Nephron progenitor cell (in vitro differentiated cells): ENCODE measurements at places on chromosomes 1 and 21.

DNA sequence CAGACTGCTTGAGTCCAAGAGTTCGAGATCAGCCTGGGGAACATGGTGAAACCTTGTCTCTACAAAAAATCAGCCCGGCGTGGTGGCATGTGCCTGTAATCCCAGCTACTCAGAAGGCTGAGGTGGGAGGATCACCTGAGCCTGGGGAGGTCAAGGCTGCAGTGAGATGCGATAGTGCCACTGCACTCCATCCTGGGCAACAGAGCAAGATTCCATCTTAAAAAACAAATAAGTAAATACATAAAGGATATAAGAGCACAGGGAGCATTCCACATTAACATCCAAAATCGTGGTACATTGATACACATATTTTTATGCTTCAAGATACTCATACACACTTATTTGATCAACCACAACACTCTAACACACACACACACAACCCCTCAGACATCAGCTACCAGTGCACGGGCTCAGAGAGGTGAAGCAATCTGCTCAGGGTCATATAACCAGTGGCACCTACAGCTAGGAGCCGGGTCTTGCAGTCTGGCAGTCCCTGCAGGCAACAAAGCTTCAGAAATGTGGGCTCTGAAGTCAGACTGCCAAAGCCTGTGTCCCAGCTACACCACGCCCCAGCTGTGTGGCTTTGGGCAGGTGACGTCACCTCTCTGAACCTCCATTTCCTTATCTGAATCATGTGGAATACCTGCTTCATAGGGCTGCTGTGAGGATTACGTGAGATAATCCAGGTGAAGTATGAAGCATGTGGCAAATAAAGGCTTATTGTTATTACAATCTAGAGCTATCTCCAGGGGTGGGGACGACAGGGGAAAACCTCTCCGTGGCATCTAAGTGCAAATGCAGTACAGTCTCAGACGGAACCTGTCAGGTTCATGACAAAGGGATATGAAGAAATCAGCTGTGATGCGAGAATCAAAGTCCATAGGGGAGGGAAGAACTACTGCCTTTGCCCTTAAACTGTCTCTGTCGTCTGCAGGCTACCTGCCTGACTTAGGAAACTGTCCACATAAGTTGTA lies 4.8 kb upstream of the CRYBG2 start:
- no peak for DNase-seq

- no peak for DNase-seq
Observed at GRCh38 chr1:100452641-100453040, 85.3 kb upstream of the GPR88 start.

DNA sequence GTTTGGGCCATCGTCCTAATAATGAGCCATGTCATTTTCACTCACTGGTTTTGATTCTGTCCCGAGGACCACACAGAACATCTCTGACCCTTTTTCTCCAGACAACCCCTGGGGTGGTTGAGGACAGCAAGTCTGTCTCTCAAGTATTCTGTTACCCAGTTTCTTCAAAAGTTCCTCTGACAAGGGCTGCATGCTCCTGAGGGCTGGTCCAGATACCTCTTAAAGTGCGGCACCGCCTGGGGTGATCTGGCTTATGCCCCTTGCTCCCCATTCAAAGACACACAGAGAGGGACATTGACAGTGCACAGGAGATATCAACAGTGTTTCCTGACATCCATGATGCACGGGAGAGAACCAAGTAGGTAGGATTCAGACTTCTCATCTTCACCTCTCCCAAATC lies 132.9 kb upstream of the EDN2 start:
- DNase-seq, result no peak

- DNase-seq, result no peak
Observed at GRCh38 chr1:2574350-2574749, 12.2 kb upstream of the PRXL2B start.

DNA sequence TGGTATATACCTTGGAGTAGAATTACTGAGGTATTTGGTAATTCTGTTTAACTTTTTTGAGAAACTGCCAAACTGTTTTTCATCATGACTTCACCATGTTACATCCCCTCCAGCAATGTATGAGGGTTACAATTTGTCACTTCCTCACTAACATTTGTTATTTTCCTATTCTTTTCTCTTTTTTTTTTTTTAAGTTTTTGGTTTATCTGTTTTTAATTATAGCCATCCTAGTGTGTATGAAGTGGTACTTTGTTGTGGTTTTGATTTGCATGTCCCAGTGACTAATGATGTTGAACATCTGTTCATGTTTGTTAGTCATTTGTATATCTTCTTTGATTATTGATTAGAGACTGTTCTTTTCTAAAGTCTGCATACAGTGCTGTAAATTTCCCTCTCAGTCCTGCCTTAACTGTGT lies 147.3 kb downstream of the HS2ST1 start:
- no peak for DNase-seq

GRCh38 chr1:211559222-211560010 lies 19.5 kb downstream of the SLC30A1 start:
- no peak for DNase-seq

DNA sequence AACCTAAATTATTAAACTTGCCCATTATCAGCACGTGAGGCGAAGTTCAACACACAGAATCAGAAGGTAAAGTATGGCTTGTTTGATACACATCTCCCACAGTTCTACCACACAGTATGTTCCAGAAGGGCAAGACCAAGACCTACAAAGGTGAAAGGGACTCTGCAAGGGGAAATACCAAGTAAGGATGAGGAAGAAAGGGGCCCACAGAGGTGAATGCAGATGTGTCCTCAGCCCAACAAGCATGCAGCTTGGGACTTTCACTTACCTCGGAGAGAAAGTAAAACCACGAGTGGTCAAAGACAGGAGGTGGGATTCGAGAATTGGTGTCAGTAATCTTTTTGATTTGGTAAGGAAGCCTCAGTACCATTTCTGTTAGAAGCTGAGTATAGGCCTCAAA lies 85.8 kb downstream of the UBR4 start:
- no peak for DNase-seq

GRCh38 chr1:233938476-233938875 lies 34.0 kb downstream of the SLC35F3 start:
- no peak for DNase-seq

GRCh38 chr21:35663856-35664606 lies 396.3 kb downstream of the SETD4 start:
- DNase-seq, result no peak

DNA sequence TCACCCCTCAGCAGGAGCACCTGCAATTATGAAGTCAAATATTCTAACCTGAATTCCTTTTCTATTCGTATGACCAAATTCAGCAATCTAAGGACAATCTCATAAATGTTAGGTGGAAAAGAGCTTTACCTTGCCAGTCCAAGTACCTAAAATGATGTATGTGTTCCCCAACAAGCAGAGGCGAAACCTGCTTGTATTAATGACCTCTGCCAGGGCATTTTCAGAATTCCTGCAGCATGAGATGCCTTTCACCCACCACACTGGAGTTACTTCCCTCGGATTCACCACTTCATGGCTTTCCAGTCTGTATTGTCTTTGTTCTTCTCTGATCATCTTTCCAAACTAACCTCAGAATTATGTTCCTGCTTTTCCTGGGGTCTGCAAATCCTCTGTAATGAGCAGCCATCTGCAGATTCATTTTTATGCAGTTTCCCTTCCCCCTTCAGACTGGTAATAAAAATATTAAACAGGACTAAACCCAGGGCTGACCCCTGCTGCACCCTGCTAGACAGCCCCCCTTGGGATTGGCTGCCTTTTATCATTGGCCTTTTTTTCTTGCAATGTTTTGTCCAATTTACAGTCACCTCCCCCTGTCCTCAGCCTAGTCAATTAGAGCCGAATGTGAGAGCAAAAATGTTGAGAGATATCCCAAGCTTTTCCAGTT lies 26.6 kb upstream of the CASQ2 start:
- DNase-seq, result no peak

- no peak for DNase-seq
Observed at GRCh38 chr1:161013131-161013487, 7.8 kb downstream of the F11R start.

DNA sequence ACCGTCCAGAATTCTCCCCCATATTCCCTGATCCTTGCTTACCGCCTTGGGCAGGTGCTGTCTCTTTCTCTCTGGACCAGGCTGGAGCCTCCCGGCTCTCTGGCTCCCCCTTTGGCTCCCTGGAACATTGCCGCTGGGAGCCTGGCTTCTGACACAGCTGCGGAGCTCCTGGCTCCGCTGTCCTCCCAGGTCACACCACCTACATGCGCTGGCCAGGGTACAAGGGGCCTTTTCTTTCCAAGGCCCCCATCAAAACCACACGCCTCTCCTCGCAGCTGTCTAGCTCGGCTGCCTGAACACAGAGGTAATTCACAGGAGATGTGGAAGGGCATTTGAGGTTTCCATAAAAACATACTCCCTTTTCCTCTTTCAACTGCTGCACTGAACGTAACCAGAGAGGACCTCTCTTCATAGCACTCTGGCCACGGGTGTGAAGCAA lies 7.5 kb upstream of the ZNF648 start:
- peak; percentile 83 for DNase-seq

GRCh38 chr1:40105028-40105427 lies 8.0 kb upstream of the PPT1 start:
- no peak for DNase-seq

GRCh38 chr1:166511761-166512160 lies 327.5 kb upstream of the POGK start:
- DNase-seq, result no peak

DNA sequence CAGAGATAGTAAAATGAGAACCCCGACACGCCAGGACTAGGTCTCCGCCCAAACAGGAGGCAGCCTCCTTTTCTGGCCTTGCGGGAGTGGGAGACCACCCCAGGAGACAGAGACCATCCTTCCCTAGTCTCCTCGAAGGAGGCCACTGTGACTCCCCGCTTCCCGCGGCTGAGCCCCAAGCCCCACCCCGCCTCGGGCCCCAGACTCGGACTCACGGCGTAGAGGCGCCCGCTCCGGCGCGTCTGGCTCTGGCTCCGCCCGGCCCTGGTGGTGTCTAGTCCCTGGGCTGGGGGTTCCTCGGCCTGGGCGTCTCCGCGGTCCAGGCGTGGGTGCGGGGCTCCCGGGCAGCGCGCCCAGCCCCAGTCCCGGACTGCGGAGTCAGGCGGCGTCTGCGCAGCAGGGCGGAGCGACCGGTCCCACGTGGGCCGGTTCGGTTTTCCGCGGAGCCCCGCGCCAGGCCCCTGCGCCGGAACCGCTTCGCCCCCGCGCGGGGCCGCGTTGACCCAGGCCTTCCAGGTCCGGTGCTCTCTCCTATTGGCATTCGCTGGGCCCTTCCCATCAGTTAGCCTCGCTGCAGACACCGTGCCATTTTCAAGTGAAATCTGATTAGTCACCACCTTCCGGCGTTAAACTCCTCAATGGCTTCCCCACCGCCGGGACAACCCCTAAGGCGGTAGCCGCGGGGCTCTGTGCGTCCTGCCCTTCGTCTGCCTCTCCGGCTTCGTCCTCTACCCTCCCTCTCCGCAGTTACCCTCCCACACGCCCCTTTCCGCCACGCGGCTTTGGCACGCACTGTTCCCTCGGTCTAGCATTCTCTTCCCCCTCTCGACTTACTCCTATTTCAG lies at the start of gene C1orf216:
Gene C1orf216, minus strand, starts transcription at position 393 of the 845 bp plus-strand sequence. CDS start 2,563 bp downstream, outside the sequence.
- DNase-seq, result peak; percentile 70
